Fibroblast of villous mesenchyme (primary cell): ENCODE measurements at places on chromosomes 1 and 21. TPM values are rescaled to one million over a fixed set of nuclear protein-coding genes. Genes with fewer than 3 reads are reported as not detected.

DNA sequence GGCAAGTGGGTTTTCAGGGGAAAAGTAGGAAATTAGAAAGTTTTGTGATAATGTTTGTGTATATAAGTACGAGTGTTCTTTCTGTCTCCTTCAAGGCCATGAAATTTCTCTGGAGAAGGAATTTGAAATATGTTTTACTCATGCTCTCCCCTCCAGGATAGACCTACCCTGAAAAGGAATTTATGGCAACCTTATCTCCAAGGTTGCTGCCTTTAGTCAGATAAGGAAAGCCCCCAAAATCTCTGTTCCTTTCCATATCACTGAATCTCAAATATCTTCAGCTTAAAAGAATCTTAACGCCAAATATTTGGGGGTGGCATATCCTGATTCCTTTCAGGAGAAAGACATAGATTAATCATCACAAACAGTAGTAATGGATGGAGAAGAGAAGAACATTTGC is 499 bp upstream of the C4BPB start:
- DNase-seq: peak; percentile 55

- DNase-seq: peak; percentile 88
Measured at GRCh38 chr1:76006234-76006633, 68.3 kb upstream of the ST6GALNAC3 start.

The MXRA8 gene
- total RNA-seq: 249 and 351 TPM in 2 replicates

The EPHB2 gene
- total RNA-seq: 4.3 and 9.7 TPM in 2 replicates

The CD53 gene
- not detected in 2 replicates for total RNA-seq
